RKO (cell line): ENCODE measurements at places on chromosomes 12 and 14.

GRCh38 chr14:35362911-35363374, 41.6 kb downstream of the NFKBIA start:
- DNase-seq: no peak

- DNase-seq: no peak
Observed at GRCh38 chr12:49664591-49665239, 41.4 kb downstream of the PRPF40B start.

- DNase-seq: no peak
Observed at GRCh38 chr14:78488938-78489337, 318.8 kb downstream of the NRXN3 start.

DNA sequence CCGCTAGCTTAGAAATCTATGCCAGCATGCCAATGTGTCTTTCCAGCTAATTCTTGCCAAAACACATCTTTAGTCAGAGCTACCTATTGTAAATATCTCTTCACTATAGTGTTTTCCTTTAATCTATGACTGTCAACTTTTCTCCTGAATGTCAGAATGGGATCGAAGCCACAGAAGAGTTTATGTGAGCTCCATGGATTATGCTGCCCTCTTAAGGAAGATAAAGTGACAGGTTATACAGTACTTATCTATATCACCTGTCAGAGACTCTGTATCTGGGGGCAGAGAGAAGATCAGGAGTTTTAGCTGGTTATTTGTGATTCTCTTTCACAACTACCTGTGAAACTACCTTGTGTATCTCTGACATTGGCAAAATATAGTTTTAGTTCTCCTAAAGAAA, 204.3 kb upstream of the SEL1L start:
- no peak for DNase-seq

- no peak for DNase-seq
Observed at GRCh38 chr12:28629691-28630090, 439.4 kb downstream of the CCDC91 start.

- no peak for DNase-seq
Observed at GRCh38 chr12:58306266-58307000, 365.1 kb downstream of the ATP23 start.

GRCh38 chr12:92278378-92278828, 132.8 kb upstream of the BTG1 start:
- no peak for DNase-seq

- peak; percentile 32 for DNase-seq
Observed at GRCh38 chr12:110917467-110917866, 2.9 kb downstream of the MYL2 start.

- peak; percentile 90 for DNase-seq
Observed at GRCh38 chr12:56193025-56193578, 3.8 kb upstream of the SMARCC2 start.

DNA sequence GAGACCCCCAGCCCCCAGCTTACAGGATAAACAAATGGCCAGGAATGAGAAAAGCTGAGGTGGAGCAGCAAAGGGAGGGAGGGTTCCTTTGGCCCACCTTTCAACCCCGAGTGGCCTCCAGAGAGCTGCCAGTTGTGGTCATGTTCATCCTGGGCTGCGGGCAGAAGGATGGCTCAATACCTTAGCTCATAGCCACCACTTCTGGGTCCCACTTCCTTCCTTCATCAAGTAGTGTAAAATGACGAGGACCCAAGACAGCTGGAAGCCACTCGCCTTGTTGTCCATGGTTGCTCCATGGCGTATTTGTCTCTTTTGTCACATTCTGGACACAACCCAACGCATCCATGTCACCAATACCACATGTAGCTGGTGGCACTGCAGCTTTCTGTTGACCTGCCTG, 24.2 kb downstream of the CRACR2A start:
- no peak for DNase-seq

GRCh38 chr12:116123451-116124258, 153.8 kb downstream of the MED13L start:
- DNase-seq: no peak
